HCEC 1CT (cell line): ENCODE measurements at places on chromosomes 16 and 17.

DNA sequence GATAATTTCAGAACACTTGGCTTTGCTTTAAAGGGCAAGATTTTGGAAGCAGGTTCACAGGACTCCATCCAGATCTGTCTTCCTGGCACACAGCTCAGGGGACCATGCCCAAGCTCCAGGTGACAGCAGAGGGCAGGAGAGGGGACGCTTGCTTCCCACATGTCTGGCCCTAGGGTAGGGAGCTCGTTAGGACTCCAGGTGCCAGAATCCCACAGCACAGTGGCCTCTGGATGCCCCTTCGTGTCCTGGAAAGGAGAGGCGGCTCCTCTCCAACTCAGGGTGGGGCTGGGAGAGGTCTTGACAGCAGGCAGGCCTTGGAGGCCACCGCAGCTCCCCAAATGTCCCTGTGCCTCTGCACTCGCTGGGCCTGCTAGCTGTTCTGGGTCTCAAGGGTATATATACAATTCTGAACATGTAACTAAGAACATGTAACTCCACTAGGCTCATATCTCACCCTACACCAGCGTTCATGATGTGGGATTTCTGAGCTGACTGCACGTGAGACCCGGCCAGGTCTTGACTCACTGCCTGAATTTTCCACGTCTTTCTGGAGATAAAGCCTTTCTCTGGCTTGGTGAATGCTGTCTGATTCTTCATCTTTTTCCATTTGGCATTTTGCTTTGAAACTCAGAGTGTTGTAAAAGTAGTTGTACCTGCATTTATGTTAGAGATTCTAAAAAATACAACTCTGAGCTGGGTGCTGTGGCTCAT is 52.8 kb downstream of the MARCHF10 start:
- no peak for DNase-seq

DNA sequence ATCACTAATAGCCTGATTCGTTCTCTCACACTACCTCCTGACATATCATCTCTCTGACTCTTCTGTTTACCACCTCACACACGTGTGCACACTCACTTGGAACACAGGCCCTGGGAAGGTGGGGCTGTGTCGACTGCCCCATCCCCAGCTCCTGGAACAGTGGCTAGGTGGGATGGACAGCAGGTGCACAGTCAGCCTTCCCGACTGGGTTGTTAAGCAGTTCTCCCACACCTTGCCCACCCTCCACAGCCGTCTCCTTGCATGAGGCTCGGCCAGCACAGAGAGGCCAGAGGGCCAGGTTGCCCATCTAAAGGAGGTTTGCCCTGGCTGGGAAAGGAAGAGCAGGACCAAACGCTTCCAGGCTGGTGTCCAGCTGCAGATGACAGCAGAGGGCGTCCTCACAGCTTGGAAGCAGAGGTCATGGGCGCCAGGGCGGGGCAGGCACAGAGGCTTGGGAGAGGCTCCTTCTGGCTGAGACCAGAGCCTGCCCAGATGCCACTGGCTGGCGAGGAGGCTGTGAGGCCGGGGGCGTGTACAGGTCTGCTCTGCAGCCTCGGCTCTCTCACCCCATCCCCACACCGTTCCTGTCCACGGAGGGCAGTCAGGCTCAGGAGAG is 92.8 kb downstream of the AMFR start:
- peak; percentile 73 for DNase-seq

GRCh38 chr16:48366165-48367093 is 18.8 kb downstream of the SIAH1 start:
- peak; percentile 83 for DNase-seq

DNA sequence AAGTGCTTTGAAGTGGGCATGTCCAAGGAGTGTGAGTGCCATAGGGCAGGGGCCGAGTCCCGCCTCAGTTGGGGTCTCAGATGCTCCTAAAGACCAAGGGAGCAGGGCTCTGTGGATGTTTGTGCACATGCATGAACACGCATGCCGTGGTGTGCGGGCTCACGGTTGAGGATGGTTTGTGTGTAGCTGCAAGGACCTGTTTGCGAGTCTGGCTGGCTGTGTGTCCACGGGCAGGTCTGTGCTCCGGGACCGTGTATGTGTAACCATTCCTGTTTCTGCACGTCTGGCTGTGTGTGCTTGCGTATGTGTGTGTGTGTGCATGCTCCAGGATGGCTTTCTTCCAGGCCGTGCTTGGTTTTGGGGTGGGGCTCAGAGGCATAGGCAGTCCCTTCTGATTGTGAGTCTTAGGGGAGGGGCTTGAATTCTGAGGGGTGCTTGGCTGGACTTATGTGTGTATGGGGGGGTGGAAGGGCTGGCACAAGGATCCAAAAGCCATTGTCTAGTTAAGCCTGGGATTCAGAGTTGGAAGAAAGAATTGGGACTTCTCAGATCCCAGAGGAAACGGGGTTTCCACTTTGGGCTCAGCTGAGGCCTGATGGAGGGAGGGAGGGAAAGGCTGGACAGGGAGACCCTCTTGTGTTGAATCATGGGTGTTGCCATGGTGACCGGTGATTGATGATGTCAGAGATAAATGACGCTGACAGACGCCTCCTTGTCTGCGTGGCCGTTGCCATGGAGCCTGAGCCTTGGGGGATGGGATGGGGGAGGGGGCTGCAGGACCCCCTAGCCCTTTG is 14.4 kb downstream of the GJD3 start:
- no peak for DNase-seq

DNA sequence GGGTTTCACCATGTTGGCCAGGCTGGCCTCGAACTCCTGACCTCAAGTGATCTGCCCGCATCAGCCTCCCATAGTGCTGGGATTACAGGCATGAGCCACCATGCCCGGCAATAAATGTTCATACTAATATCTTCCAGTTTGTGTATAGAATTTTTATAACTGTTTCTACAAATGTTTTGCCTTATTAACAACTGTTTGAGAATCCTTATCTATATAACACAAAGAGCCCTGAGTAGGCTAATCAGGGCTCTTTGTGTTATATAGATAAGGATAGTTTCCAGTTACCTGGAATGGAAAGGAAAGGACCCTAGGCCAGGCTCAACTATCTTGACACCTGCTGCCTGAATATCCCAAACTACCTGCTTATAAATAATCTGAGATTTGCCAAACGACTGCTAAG is 16.9 kb downstream of the TERF2 start:
- DNase-seq: no peak

- DNase-seq: peak; percentile 75
Observed at GRCh38 chr16:4115209-4115948, 863 bp downstream of the ADCY9 start.

- DNase-seq: peak; percentile 97
Observed at GRCh38 chr17:76726231-76726775, at the start of gene JMJD6. Gene JMJD6, minus strand, starts transcription at chr17:76726606. Its CDS starts 131 bp downstream, at chr17:76726475.

DNA sequence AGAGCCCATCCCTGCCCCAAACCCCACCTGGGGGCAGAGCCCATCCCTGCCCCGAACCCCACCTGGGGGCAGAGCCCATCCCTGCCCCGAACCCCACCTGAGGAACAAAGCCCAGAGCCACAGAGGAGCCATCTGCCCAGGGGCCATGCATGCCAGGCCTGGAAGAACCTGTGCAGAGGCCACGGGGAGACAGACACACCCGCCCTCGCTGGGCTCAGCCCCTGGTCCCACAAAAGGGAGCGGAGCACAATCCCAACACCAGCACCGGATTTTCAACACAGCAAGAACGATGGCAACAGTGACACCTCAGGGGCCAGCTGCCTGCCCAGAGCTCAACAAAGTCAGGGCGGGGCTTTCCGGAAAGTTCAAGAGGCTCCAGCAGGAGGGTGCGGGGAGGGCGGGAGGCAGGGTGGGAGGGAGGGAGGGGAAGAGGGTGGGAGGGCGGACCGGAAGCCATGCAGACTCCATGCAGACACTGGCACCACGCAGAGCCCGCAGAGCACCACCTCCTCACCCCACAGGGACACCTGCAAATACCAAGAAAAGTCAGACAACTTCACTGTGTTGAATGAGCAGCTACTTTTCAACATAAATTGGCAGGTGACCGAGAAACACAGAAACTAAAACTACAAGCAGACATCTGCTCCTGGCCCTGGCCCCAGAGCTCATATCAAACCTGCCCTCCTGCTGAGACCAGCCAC is 27.9 kb upstream of the C16orf95 start:
- DNase-seq: no peak

- DNase-seq: no peak
Observed at GRCh38 chr16:69093974-69094373, 11.5 kb upstream of the HAS3 start.

GRCh38 chr17:6474906-6475305 is 30.7 kb downstream of the PIMREG start:
- DNase-seq: no peak

GRCh38 chr17:27549251-27549893 is 81.6 kb upstream of the LGALS9 start:
- DNase-seq: no peak

- DNase-seq: peak; percentile 63
Observed at GRCh38 chr17:43536236-43536992, 9.7 kb downstream of the ETV4 start.

DNA sequence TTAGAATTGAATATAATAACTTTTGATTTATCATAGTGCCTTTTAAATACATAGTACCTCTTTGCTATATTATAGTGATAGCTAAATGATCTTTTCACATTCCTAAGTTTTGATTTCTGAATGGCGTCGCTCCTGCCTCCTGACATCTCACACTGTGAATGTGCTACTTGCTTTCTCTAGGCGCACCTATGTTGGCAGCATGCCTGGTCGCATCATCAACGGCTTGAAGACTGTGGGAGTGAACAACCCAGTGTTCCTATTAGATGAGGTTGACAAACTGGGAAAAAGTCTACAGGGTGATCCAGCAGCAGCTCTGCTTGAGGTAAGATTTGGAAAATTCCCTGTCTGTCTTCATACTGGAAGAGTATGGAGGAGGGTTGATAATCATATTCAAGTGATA is 29.8 kb upstream of the ABCC11 start:
- no peak for DNase-seq

GRCh38 chr17:80664217-80664790 is 119.7 kb downstream of the RPTOR start:
- no peak for DNase-seq

GRCh38 chr16:85428168-85428898 is 184.8 kb upstream of the GSE1 start:
- DNase-seq: no peak

GRCh38 chr17:75459590-75460267 is 3.3 kb downstream of the TMEM94 start:
- no peak for DNase-seq

- no peak for DNase-seq
Observed at GRCh38 chr16:85678016-85678415, 10.7 kb downstream of the GINS2 start.

DNA sequence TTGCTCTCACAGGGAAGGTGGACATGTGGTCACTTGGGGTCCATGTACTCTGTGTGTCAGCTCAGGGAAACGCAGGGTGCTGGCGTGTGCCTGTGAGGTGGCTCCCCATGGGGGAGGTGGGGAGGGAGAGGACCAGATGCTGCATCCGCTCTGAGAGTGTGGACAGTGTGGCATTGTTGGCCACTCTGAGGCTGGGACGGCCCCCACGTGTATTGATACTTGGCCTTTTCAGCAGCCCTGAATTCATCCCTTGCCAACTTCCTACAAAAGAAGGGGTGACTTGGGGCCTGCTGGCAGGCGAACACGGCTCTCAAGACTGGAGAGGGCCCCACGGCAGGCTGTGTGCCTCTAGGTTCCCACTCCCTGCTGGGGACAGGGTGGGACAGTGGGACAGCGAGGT is 120.1 kb downstream of the RAB11FIP4 start:
- no peak for DNase-seq

GRCh38 chr17:60641126-60641525 is 36.5 kb upstream of the BCAS3 start:
- peak; percentile 35 for DNase-seq

DNA sequence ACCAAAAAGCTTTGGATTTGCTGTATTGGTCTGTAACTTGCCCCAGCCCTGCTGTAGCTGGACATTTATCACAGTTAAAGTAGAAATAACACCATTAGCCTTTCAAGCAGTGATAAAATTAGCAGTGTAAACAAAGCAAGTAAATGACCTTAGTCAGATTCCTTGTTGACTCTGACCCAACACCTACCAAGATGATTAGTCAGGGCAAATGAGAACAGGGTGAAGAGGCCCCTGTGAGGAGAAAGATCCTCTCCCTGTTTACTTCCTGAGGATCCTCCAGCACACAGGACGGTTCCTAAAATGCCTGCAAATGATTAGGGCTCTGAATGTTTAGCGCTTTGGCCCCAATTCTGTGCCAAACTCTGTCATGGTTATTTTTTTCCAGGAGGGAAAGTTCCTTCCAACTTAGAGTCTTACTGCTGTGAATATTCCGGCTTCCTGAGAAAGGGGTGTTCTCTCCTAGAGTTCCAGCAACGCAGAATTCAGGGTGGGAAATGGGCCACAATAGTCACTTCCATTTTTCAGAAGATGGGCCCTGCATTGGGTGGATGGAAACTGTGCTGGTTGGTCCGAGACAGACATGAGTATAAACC is 259.0 kb upstream of the MYOCD start:
- peak; percentile 61 for DNase-seq

DNA sequence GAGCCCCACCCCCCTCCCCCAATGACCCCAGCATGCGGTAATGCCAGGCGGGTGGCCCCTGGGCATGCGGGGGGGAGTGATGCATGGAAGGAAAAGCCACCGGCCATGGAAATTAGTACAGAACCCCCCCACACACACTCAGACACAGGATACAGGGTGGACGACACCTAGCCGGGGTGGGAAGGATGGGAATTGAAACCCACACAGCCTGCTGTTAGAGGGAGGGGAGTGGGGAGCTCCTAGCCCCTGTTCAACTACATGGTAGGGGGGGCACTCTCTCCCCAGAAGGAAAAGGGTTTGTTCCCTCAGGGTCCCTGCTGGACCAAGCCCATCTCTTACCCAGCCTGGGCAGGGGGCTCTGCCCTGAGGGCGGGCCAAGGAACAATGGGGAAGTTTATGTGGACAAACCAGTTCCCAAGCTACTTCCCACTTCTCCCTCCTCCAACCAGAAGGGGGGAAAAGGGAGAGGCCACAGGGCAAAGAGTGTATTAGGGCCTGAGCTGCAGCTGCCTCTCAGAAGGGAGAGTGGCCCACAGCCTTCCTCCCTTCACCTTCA is 5.2 kb downstream of the TMUB2 start:
- DNase-seq: no peak

DNA sequence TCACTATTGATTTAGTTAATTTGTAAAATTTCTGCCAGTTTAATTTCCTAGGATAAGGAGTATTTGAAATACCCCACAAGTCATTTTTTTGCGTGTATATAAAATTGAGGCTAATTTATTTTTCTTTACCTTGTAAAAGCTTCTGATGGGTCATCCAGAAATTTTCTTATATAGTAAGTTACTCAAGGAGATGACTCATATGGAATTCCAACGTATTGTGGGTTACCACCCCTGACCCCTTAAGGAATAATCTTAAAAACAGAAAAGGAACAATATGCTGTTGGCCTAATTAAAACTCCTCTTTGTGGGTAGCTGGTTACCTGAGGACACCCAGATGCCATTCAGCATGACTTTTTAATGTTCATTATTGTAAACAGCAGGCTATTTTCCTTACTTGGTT is 13.6 kb downstream of the HEATR6 start:
- peak; percentile 70 for DNase-seq
